ENCODE measurements at places on chromosomes 11 and 22.

DNA sequence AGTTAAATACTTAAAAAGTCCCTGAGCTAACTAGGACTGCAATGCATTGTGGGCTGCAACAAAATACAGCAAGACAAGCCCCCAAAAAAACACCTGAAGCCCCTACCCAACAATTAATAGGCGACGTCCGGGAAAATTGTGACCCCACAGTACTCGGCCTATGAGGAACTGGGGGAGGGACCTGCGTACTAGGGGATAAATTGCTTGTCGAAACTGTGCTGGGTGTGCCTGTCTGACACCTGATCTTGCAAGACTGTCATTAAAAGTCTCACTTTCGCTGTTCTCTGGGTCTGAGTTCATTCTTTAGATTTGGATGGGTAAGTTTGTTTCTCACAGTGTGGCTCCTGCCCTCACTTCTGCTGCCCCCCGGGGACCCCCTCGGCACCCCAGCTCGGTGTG, 15.2 kb downstream of the TANGO2 start:
- no peak for DNase-seq

DNA sequence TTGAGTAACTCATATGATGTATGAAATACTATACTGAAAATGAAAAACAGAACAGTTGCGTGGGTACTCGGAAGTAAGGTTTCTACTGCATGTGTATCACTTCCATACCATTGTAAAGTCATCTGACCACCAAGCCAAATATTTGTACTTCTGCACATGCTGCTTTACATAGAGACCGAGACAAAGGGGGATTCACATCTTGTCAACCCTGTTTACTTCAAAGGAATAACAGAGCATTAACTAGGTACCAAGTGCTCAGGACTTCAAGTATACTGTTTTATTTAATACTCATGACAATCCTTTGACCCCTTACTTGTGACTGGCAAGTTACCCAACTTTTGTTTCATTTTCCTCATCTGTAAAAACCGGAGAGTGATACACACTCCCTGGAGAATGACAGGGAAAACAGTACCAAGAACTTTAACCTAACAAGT, 9.9 kb downstream of the MAPK1 start:
- DNase-seq = no peak

DNA sequence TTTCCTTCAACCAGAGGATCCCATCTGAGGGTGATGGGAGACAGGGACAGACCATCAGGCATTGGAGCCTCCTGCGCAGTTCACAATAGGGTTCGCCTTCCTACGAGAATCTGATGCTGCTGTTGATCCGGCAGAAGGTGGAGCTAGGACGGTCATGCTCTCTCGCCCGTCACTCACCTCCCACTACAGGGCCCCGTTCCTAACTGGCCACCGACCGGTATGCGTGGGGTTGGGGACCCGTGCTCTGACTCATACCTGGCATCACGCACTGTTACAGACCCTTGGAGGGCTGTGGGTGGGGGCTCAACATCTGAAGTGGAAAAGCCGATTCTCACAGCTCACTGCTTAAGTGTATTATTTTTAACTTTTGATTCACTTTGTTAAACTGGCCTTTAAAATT, 402.3 kb downstream of the BRD1 start:
- DNase-seq = no peak

DNA sequence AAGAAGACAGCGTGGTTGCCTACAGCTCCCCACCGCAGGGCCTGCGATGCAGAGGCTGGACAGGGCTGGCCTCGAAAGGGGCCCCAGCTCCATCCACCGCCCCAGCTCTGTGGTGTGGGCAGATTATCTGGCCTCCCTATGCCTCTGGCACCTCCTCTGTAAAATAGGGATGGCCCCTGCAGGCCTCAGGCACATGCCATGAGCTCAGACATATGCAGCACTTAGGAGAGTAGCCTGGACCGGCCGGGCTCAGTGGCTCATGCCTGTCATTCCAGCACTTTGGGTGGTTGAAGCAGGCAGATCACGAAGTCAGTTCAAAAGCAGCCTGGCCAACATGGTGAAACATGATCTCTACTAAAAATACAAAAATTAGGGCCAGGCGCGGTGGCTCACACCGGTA, 7.4 kb downstream of the APOBEC3D start:
- no peak for DNase-seq

GRCh38 chr22:40324468-40325305, 21.6 kb upstream of the ADSL start:
- no peak for DNase-seq

DNA sequence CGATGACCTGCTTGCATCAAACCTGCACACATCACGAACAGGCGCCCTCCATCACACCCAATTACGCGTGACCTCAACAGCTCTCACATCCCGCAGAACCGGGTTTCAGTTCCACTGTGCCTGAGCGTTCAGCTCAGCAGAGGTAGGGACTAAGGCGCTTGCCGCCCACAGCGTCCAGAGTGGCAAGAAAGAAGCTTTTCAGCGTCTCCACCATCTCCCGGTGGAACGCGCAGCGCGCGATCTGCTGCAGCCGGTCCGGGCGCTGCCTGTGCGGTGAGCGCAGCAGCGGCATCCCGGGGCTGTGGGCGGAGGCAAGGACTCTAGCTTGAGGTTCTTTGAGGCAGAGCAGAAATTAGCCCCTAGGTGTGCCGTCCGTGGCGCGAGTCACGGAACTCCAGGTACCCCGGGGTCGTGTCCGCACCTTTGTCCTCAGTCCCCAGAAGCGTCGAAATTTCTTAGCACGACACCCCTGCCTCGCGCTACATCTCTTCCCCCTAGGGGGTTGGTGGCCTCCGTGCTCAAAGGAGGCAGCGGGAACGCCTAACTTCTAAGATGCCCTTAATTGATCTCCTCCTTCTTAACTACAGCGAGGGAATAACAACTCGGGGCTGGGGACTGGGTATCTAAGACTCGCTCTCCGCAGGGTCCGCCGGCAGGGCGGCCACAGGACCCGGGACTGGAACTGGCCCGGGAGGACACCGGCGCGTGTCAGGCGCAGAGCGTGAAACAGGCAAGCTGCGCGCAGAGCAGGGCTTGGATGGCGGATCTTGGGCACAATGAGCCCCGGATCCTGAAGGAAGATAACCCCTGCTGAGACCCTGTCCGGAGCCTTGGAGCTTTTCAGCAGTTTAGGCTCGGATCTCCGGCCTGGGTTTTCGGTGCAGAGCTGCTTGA, 1.7 kb upstream of the CALCA start:
- no peak for DNase-seq

DNA sequence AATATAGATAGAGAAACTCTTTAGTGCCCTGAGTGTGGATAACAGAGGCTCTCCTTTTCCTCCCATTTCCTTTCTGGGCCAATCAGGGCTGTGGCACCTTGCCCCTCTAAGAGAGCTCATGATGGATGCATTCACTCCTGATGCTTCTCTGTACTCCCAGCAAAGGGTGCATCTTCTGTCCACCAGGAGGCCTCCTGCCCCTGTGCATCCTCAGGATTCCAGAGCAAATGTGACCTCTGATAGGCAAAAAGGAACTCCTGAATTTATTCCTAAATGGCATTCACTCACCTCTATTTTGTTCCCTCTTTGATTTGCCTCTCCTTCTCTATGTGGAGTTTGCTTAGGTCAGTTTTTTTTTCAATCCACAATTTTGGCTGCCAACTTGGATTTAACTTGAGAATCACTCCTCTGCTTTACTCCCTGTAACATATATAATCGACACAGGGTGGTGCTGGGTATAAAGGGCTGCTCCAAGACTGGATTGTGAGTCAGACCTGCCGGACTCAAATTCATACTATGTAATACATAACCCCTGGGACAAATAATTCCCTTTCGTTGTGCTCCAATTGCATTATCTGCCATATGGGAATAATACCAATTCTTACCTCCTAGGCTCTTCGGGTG, 1.1 kb upstream of the MRGPRX4 start:
- no peak for DNase-seq

DNA sequence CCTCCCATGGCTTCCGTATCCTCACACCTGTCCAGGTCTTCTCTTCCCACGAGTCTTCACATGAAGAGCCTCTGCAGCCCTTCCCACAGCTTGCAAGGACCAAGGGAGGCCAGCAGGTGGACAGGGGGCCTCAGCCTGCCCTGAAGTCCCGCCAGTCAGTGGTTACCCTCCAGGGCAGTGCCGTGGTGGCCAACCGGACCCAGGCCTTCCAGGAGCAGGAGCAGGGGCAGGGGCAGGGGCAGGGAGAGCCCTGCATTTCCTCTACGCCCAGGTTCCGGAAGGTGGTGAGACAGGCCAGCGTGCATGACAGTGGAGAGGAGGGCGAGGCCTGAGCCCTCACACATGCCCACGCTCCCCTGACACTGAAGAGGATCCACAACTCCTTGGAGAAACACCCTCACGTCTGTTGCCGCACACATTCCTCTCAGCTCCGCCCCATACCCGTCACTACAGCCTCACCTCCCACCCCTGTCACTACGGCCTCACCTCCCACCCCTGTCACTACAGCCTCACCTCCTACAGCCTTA, 8.3 kb downstream of the SSH3 start:
- no peak for DNase-seq

- DNase-seq = no peak
Measured at GRCh38 chr22:42156121-42156520, 25.5 kb upstream of the CYP2D6 start.

DNA sequence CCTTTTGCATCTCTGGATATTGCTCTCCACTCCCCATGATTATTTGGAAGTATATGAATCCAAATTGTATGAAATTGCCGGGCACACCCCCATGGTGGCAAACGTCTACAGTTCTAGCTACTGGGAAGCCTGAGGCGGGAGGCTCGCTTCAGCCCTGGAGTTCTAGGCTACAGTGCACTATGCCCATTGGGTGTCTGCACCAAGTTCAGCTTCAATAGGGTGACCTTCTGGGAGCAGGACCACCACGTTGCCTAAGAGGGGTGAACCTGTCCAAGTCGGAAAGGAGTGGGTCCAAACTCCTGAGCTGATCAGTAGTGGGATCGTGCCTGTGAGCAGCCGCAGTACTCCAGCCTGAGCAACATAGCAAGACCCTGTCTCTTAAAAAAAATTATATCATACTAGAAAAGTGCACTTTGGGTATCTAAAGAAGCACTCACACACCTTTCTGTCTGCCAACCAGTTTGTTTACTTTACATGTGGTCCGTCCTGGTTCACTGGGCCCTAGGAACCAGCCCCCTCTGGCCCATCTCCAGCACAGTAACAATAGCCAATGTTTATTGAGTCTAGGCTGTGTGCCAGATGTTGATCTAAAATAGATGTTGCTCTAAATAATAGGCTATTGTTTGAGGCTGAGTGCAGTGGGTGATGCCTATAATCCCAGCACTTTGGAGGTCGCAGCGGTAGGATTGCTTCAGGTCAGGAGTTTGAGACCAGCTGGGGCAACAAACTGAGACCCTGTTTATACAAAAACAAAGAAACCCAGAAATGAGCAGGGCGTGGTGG, 16.4 kb upstream of the KAT5 start:
- no peak for DNase-seq

- no peak for DNase-seq
Measured at GRCh38 chr11:6895010-6895409, 2.7 kb upstream of the OR2D2 start.

GRCh38 chr22:29765905-29766631, 739 bp downstream of the ZMAT5 start:
- no peak for DNase-seq

DNA sequence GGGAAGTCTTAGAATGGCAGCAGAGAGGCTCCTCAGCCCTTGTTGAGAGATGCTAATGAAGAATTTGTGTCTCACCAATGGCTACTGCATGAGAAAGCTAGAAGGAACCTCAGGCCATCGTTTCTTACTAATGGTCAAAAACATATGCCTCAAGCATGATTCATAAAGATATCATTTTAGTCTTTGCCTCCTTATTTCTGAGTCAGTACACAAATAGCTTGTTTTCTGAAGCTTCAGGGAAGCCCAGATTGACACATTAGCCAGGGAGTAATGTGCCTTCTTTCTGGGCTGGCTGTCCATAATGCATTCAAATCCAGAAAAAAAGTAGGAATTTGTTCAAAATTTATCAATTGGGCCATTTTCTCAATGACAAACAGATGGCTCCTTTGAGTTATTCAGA, 169.4 kb upstream of the ZBED5 start:
- DNase-seq = peak; percentile 53

DNA sequence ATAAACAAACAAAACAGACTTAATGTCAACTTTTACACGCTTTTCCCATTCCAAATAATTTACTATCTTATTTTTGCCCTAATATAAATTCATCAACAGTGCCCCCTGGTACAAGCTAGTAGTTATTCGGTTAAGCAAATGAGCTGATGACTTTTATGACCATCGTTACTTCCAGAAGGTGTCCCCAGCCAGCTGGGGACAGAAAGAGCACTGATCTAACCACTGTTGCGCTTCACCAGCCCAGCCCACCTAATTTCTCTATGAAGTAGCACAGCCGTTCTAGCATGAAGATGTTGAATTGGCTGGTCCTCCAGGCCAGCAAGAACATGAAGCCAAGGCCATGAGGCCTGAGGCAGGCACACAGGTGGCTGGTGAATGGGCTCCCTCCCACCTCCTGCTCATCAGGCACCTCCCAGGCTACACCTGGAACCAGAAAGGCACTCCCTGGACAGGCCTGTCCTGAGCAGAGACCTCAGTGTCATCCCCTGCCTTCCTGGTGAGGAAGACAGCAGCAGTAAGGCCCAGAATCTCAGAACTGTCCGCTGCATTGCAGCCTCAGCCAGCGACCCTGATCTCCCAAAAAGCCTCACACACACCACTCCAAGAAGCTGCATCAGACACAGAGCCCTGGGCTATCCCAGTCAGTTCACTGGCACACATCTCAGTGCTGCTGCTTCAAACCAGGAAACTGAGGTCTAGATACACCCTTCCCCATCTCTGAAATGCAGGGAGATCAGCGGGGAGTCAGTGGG, 12.9 kb downstream of the GNB1L start:
- DNase-seq = no peak

DNA sequence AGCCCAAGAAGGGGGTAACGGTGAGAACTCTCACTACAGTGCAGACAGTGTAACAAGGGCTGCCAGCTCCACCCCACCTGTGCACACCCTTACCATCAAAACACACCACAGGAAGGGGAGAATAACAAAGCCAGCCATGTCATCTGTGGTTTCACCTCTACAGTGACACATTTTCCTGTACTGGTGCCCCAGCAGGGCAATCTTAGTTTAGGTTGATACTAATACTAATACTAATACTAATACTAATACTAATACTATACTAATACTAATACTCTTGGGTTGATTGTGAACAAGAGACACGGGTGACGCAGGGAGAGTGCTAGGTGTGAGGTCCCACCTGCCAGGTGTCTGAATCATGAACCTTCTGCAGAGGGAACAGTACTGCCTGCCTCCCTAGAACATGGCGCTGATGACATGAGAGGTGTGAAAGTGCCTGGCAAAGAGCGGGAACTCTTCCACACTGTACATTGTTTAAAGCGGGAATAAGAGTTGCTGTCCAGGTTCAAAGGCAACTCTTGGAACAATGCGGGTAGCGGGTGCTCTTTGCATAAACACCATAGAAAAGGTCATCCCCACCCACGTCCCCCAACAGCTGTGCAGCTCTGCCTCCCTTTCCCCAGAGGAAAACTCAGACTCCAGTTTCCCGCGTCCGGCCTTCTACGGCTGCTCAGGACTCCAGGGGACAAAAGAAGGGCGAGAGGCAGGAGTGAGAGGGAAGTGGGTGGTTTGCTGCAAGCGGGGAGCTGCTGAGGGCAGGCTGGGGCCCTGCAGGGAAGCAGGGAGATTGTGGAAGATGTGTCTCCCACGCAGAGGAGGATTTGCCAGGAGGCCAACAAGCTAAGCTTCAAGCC, 25.0 kb upstream of the TMPRSS4 start:
- no peak for DNase-seq

Data from fibroblast of skin of left biceps (primary cell).